Stimulated activated CD8-positive, alpha-beta memory T cell treated with anti-CD3 and anti-CD28 coated beads, Interleukin-4, amount 100 ng/mL, for 1 hour (primary cell): ENCODE measurements at places on chromosomes 4 and X.

- DNase-seq, result no peak
Measured at GRCh38 chr4:18075823-18076433, 54.4 kb upstream of the LCORL start.

DNA sequence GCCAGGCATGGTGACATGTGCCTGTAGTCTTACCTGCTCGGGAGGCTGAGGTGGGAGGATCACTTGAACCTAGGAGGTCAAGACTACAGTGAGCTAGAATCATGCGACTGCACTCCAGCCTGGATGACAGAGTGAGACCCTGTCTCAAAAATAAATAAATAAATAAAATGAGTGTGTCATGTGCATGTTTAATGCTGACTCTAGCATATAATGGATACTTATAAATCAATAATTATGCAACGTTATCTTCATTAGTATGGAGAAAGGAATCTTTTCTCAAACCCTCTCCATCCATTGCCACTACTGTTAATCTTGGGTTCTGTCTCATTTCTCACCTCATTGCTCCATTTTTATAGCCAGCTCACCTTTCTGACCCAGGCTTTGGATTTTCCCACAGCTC is 189.5 kb upstream of the RPL34 start:
- DNase-seq, result no peak

DNA sequence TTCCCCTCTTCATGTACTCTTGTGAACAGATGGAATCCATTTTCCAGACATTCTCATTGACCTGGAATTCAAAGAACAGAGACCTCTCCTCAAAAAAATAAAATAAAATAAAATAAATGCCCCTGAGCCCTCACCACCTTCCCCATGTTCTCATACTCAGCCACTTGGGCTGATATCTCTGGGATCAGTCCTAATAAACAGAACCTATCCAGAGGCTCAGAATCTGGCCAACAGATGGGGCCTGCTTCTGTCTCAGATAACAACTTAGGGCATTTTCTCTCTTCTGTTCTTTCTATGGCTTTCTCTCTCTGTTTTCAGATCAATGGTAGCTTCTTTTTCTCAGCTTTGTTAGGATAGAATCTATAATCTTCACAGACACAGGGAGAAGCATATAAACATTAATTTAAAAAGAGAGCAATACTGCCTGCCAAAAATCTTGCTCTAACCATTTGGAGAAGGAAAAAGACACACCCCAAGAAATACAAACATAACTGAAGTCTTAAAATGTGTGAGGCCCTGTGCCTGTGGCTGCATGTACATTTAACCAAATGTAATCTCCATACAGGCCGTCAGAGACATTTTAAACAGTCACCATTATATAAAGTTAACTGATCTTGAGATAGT is 907.1 kb downstream of the FAT4 start:
- DNase-seq, result no peak

DNA sequence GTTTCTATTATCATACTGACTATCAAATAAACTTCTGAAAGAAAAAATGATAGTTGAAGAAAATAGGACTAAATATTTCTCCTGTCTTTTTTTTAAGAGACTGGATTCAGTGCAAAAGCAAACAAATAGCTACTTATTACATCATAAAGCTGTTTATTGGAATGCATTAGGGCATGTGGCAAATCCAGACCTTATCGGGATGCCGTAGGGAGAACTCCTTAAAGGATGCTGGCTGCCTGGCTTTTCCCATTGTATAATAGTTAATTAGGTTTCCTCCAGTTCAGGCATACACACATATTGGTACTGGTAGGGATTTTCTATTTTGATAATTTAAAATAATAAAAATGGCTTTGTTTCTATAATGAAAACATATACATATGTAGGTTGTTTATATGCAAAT is 539.3 kb upstream of the ATOH1 start:
- DNase-seq, result no peak

- DNase-seq, result no peak
Measured at GRCh38 chrX:19867411-19867732, 20.0 kb downstream of the SH3KBP1 start.

DNA sequence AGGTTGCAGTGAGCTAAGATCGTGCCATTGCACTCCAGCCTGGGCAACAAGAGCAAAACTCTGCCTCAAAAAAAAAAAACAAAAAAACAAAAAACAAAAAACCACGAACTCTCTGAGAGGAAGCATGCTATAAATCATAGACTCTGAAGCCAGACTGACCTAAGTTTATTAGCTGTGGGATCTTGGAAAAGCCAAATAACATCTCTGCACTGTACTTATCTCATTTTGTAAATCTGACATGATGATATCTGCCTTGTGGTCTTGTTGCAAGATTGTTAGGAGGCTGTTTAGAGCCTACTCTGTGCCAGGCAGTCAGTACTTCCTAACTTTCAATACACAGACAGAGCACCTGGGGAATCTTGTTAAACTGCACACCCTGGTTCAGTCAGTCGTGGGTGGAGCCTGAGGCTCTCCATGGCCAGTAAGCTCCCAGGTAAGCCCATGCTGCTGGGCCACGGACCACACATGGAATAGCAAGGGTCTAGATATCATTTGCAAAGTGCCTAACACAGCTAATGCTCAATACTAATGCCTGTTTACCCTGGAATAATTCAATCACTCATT is 107.6 kb upstream of the SMIM10 start:
- no peak for DNase-seq

- DNase-seq, result no peak
Measured at GRCh38 chrX:68077378-68077777, 355.9 kb downstream of the OPHN1 start.

DNA sequence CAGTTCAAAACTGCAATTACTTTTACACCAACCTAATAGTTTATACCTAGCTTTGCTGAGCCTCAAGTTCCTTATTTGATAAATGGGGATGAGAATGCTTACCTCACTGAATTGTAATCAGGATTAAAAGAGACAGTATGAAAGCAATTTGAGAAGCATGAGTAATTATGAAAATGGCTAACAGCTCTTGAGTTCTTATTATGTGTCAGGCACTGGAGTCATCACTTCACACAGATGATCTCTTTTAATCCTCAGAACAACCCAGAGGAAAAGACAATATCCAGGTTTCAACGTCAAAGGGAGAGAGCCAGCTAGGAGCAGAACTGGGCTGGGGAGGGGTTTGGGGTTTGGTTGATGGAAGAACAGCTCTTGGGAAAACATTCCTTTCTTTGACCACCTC is 221.0 kb upstream of the NWD2 start:
- DNase-seq, result no peak

GRCh38 chr4:113147498-113148111 is 98.2 kb downstream of the ANK2 start:
- DNase-seq, result no peak

- DNase-seq, result no peak
Measured at GRCh38 chrX:88612870-88613329, 134.1 kb upstream of the CPXCR1 start.

DNA sequence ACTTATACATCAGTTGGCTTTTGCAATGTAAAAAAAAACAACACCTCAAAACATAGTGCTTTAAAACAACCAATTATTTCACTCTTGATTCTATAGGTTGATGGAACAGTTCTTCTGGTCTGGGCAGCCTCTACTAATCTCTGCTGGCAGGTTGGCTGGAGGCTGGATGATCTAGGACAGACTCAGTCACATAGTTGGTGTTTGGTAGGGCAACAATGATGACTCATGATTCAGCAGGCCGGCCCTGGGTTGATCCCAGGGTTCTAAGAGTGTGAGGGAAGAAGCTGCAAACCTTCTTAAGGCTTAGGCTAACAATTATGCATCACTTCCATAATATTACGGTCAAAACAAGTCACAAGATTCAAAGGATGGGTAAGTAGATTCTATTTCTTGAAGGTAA is 558.2 kb downstream of the ZNF674 start:
- no peak for DNase-seq
